T-helper 17 cell (primary cell): ENCODE measurements at places on chromosomes 13 and 19.

GRCh38 chr13:78636495-78636894 is 22.5 kb downstream of the OBI1 start:
- no peak for DNase-seq

DNA sequence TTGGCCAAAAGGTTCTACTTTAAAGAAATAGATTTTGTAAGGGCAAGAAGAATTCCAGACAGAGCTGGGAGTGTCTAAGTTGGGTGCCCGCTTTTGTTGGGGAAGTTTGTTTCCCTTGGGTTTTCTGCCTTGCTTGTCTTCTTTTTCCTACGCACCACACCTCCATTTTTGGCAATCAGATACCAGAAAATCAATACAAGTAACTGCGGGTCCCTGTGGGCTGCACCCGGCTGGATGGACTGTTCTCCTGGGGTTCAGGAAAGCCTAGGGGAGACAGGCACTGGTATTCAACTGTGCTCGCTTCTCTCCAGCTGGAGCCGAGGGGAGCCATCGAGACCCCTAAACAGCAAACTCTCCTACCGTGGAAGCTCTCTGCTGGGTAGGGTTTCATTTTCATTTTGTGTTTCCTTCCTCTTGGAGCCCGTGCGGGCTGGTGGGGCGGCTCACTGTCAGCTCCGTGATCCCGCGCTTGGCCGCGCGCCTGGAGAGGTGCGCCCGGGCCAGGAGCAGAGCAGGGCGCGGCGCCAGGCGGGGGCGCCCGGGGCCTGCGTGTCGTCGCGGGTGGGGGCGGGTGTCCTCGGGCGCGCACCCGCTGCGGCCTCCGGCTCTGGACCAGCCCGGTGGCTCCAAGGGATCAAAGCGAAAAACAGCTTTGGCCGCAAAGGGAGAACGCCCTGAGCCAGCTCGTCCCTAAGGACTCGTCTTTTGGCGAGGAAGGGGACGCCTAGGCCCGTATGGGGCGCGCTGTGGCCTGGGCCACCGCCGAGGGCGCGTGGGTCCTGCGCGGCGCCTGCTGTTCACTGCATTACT is 347.2 kb downstream of the ZNF536 start:
- DNase-seq = no peak

GRCh38 chr19:35442091-35442490 is 6.0 kb upstream of the FFAR2 start:
- DNase-seq = no peak

DNA sequence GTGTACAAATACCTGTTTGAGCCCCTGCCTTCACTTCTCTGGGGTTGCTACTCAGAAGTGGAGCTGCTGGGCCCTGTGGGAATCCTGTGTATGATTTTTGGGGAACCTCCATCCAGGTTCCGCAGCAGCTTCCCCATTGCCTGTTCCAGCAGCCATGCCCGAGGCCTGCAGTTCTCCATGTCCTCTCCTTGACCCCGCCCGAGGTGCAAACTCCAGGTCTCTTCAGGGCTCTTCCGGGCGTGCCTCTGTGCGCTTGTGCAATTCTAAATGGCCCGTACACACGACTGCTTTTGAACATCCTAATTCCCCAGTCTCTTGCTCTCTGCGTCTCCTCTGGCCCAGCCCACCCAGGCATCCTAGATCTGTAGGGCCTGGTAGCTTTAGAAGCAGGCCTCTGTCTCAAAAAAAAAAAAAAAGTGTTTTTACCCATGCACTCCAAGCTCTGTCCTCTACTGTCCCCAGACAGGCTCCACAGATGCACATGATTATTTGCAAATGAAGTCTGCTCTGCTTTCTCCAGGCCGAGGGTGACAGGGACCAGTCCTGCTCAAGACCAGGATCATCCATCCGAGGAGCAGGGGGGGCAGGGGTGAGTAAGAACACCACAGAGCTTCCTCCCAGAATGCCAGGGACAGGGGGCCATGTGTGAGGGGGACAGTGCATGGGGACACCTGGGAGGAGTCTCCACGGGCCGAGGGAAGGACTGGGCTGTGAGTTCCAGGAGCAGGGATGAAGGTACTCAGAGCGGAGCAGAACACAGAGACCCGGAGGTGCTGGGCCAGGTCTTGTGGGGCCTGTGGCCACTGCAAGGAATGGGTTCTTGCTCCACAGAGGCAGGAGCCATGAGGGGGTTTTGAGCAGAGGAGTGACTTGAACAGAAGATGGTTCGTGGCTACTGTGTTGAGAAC is 51.7 kb downstream of the SLC7A9 start:
- DNase-seq = no peak
